Uterus (tissue), 4 donors: ENCODE measurements at places on chromosomes 7 and 10. TPM values are rescaled to one million over a fixed set of nuclear protein-coding genes. Genes with fewer than 3 reads are reported as not detected.
A peak's percentile ranks its signal among the peaks of the same experiment; 100 is the strongest.

The GPRIN2 gene
- total RNA-seq: not detected

GRCh38 chr10:1394155-1394912, 338.1 kb downstream of the WDR37 start:
- DNase-seq: no peak

GRCh38 chr10:5608608-5609220, 57.7 kb downstream of the ASB13 start:
- no peak for DNase-seq

GRCh38 chr10:87771871-87772500, 46.0 kb downstream of the ATAD1 start:
- DNase-seq: no peak

- no peak for DNase-seq
Observed at GRCh38 chr10:50398381-50398780, 147.1 kb upstream of the ASAH2 start.

DNA sequence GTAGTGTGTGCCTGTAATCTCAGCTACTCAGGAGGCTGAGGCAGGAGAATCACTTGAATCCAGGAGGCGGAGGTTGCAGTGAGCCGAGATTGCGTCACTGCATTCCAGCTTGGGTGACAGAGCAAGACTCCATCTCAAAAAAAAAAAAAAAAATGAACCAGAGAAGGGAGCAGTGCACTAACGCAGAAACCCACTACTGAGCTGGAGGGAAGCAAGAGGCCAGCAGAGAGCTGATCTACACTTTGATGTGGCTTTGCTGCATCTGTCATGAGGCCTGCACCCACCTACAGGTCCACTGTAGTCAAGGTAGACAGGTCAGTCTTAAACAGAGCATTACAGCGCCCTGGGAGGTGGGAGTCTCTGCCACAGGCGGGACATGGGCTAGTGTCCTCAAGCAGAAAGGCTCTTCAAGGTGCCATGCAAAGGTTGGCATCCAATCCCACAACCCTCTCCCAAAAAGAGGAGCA, 30.0 kb downstream of the MAT1A start:
- no peak for DNase-seq

GRCh38 chr10:80136134-80136571, 3.6 kb downstream of the PLAC9 start:
- peak; percentile 87 for DNase-seq

- no peak for DNase-seq
Observed at GRCh38 chr7:138886501-138886917, 88.5 kb upstream of the ATP6V0A4 start.

The NAT16 gene
- not detected for total RNA-seq

- no peak for DNase-seq
Observed at GRCh38 chr10:74114041-74114448, 36.6 kb downstream of the AP3M1 start.

The PDE6C gene
- total RNA-seq: not detected

DNA sequence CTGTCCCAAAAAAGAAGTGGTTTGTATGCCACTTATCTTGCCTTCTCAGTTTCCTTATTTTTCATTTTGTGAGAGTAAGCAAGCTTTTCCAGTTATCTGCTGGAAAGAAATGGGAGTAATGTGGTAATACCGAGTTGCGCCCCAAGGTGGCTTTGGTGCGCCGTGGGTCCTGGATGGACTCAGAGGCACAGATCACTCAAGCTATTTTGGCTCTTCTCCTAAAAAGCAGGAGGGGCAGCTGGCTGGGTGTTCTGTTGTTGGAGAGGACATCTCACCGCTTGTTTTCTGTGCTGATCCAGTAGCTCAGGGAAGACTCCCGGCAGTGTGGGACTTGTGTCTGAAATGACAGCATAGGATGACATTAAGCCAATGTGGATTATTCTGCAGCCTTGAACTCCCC, 16.4 kb downstream of the PRKRIP1 start:
- DNase-seq: peak; percentile 40

DNA sequence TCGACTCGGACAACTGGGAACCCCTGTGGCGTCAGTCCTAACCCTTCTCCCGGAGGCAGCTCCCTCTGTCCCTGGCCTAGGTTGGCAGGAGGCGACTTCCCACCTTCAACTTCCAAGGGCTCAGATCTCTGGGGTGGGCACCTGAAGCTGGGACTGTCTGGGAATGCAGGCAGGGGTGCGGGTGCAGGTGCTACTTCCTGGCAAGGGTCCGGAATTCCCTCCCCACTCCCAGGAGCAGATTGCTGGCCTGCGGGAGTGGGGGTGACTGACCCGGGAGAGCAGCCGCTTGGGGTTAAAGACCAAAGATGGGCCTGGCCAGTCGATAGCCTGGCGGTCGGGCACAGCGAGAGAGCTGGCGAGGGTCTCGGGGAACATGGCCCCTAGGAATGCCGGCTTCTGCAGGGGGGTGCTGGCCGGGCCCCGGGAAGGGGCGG, 387 bp downstream of the EPHA1 start:
- no peak for DNase-seq

DNA sequence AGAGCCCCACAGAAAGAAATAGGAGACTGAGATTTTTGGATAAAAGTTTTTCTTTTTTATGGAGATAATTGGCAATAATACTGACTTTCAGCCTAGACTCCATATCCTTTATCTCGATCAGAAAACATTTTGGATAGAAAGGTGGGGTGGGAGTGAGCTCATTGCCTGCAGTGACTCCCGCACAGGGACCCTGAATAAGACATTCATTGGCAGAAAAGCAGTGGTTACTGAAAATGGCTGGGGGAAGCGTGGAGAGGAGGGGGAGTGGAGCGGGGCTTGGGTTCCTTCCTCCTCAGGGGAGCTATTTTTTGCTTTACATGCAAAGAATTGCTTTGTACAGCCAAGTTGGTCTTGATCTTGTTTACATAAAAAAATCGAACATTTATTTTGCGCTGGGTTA, 90.4 kb upstream of the BMPER start:
- no peak for DNase-seq

DNA sequence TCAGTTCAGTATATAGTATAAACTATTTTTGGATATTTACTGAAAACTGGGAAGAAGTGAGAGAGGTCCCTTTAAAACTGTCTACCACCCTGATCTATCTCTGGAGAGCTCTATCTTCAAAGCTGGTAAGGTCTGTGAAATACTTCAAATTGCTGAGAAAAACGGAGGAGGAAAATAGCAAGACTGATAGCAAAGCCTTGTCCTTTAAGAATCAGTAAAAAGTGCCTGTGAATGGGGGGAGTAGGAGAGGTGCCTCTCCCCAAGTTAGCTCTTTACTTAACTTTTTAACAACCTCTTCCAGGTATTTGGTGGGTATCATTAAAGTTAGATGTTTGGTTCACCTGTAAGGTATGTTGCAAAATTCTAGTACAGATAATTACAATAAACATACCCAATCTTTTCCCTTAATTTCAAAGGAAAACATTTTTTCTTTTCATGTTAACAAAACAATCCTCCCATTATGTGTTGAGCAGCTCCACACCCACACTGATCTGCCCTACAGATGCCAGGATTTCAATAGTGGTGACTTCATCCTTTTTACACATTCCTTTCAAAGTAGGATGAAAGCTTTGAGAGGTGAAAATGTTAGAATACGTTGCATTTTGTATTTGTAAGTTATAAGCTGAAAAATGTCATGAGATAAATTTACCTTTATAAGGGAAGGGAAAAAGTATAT, 149.2 kb downstream of the CRPPA start:
- DNase-seq: no peak

The ZNF365 gene
- not detected for total RNA-seq

- no peak for DNase-seq
Observed at GRCh38 chr7:12139416-12139815, 71.7 kb upstream of the TMEM106B start.

- no peak for DNase-seq
Observed at GRCh38 chr10:51251110-51251509, 176.8 kb downstream of the PRKG1 start.

The CUL1 gene
- 39.7 TPM for total RNA-seq

DNA sequence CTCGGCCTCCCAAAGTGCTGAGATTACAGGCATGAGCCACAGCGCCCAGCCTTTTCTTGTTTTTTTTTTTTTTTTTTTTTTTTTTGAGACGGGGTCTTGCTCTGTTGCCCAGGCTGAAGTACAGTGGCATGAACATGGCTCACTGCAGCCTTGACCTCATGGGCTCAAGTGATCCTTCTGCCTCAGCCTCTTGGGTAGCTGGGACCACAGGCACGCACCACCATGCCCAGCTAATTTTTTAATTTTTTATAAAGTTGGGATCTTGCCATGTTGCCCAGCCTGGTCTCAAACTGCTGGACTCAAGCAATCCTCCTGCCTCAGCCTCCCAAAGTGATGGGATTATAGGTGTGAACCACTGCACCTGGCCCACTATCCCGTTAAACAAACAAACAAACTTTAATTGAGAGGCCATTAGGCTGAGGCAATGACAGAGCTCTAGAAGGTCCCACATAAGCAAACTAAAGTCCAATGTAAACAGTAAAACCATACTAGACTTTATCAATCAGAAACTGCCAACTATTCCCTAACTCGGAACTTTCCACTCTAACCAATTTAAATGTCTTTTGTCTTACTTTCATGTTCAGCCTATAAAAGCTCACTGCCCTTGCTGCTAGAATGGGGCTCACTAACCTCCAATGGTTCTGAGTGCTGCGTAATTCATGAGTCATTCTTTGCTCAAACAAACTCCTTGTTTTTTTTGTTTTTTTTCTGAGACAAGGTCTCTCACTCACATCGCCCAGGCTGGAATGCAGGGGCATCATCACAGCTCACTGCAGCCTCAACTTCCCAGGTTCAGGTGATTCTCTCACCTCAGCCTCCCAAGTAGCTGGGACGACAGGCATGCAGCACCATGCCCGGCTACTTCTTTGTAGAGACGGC, 1.9 kb downstream of the DHX32 start:
- no peak for DNase-seq

- peak; percentile 30 for DNase-seq
Observed at GRCh38 chr10:88385601-88386203, 197.4 kb downstream of the RNLS start.

DNA sequence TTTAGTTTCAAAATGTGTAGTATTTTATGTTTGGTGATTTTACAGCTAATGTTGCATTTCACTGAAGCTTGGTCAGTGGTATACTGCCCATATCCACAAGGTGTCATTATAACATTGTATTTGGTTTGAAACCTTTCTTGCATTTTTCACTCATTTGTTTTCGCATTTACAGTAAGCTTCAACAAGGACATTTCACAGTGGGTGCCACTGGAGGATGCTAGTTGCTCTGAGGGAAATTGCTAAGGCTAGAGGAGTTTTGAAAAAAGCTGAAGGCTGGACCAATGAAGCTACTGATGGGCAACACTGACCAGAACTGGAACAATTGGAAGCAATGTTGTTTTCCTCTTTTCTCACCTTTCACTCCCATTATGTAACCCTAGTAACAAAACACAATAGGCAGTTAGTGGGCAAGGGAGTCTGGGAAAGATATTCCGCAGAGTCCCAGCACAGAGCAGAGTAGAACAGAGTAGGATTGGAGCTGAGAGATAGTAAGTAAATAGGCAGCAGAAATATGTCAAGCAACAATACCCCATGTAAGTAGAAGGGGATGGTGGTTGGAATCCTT, 23.6 kb upstream of the SRI start:
- DNase-seq: no peak

GRCh38 chr7:84674236-84674913, 479.8 kb upstream of the SEMA3A start:
- no peak for DNase-seq

The GPER1 gene
- 2.4 TPM for total RNA-seq

The LRRD1 gene
- not detected for total RNA-seq

DNA sequence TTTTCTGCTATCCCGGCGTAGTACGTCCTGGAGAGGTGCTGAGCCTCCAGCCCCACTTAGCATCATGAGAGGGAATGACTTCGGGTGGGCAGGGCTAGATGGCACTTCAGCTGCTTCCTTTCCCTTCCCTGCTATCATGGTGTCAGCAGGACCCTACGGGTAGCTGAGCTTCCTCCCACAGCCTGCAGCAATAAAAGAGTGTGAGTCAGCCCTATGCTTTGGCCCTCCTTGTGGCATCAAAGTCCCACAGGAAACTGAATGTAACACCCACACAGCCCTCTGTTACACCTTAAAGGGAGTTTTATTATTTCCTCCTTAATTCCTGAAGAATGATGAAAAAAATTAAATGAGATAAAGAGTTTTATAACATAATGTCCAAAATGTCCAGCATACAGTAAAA, 458.1 kb downstream of the RPS24 start:
- DNase-seq: no peak

The SPDYE11 gene
- total RNA-seq: not detected

- DNase-seq: no peak
Observed at GRCh38 chr10:55870186-55870585, 490.9 kb downstream of the ZWINT start.

The SPDYE5 gene
- not detected for total RNA-seq

The EZH2 gene
- 2.3 TPM for total RNA-seq

The TUBAL3 gene
- not detected for total RNA-seq

GRCh38 chr10:74032900-74033655, 35.2 kb downstream of the VCL start:
- DNase-seq: no peak

DNA sequence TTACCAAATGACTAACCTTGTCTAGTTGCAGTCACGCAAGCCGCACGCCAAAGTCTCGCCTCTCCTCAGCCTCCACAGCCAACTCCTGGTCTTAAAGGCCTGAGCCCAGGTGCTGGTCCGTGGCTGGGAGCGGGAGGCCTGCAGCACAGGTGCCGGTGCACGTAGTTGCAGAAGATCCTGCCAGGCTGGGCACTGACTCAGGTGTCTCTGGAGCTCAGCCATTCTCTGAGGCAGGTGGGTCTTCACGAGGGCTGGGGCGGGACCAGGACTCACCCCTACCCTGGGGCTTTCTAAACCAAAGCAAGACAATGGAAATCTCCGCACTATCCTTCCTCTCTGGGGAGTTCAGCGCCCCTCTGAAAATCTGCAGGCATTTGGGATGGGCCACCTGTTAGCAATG, 216.4 kb downstream of the MLLT10 start:
- DNase-seq: no peak

The SLC18A2 gene
- 0.29 TPM for total RNA-seq

- DNase-seq: no peak
Observed at GRCh38 chr10:49212783-49213182, 24.6 kb upstream of the TMEM273 start.

DNA sequence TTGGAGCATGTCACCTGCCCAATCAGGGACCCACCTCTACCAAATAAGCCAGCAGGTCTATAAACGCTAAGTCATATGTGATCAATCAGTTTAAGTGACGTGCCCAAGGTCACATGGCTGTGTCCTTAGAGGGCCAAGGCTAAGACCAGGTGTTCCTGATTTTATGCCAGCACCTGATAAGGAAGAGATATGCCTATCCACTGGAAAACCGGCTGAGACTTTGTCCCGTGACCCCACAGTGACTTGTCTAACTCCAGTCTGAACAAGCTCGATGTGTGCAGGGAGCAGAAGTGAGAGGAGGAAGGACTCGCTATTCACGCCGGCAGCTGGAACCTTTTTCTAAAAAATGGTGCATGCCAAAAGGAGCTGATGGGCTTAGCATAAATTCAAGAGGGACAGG, 57.0 kb downstream of the PRKAG2 start:
- DNase-seq: no peak
